ENCODE measurements at places on chromosomes 4 and X.

DNA sequence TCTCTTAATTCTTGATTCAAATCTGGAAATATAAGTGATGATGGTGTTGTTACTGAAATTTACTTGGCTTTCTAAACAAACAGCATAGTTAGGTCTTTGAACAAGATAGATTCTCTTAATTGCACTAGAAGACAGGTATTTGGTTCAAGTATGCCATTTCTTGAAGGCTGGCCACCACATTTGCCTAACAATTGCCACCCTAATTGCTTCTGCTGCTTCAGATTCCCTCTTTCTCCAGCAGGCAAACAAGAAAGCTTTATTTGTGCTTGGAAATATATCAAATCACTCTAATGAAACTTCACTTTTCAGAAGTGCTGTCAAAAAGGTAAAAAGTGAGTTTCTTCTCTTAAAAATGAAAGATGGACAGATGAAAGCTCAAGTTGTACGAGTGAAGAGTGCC is 418.6 kb downstream of the INPP4B start:
- no peak for DNase-seq

DNA sequence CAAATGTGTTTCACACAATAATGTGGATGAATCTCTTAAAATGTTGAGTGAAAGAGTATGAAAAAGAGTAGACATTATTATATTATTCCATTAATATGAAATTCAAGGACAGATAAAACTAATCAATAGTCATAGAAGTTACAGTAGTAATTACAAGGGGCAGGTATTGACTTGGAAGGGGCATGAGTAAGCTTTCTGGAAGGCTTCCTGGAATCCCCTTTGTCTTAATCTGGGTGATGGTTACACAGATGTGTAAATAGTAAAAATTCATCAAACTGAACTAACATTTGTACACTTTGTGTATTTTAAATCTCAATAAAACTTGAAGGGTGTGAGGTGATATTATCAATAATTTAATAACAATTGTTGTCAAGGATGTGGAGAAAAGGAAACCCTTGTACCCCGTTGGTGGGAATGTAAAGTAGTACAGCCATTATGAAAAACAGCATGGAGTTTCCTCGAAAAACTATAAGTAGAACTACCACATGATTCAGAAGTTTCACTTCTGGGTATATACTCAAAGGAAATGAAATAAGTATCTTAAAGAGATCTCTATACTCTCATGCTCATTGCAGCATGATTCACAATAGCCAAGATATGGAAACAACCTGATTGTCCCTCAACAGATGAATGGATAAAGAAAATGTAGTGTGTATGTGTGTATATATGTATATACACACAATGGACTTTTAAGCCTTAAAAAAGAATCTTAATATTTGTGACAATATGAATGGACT is 96.9 kb upstream of the MID1IP1 start:
- DNase-seq, result no peak

- no peak for DNase-seq
These were observed 77.0 kb downstream of the FBXW7 start for GRCh38 chr4:152458801-152459302.

DNA sequence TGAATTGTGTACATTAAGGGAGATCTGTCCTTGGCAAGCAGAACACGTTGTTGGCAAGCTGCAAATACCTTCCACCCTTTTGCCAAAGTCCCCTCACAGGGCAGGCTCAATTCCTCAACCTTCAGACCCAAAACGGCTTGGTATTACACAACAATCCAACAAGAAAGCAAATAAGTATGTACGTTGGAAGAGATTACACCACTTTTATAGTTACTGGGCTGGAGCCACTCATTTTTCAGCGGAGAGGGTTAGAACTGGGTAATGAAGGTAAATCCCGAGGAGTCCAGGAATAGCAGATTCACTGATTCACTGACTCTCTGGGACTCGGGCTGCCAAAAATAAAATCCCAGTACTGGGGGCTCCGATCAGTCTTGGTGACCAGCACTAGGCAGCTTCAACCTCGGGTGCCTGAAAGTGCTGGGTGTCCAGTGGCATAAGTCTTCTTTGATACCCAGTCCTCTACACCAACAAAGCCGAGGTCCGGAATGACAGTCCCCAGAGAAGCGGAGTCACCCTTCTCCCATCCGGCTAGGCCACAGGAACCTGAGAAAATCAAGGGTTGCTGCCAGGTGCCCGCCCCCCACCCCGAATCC is 587 bp downstream of the TIMM8A start:
- DNase-seq, result no peak

DNA sequence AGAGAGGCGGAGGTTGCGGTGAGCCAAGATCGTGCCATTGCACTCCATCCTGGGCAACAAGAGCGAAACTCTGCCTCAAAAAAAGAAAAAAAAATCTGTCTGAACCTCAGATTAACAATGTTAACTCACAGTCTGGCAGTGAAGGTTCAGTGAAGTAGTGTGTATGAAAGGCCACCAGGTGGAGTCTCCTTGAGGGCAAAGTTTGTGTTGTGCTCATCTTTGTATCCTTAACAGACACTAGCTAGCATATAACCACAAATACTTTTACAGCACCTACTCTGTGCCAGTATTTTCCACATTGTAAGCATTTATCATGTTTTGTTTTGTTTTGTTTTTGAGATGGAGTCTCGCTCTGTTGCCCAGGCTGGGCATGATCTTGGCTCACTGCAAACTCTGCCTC is 46.0 kb upstream of the MGST2 start:
- no peak for DNase-seq

GRCh38 chrX:71056867-71057266 is 11.3 kb downstream of the SNX12 start:
- DNase-seq, result no peak
